Epithelial cell of proximal tubule (primary cell): ENCODE measurements at places on chromosomes 6 and 20. TPM values are rescaled to one million over a fixed set of nuclear protein-coding genes. Genes with fewer than 3 reads are reported as not detected.

DNA sequence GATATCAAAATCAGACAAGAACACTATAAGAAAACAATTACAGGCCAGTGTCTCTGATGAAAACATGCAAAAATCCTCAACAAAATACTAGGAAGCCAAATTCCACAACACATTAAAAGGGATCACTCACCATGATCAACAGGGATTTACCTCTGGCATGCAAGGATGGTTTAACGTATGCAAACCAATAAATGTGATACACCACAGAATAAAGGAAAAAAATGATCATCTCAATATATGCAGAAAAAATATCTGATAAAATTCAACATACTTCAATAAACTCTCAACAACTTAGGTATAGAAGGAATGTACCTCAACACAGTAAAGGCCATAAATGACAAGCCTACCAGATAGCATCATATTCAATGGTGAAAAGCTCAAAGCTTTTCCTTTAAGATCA is 66.6 kb downstream of the SHPRH start:
- DNase-seq, result no peak

GRCh38 chr6:36241728-36242127 is 28.1 kb upstream of the PNPLA1 start:
- DNase-seq, result no peak

WFDC6 gene
- not detected in 2 replicates for total RNA-seq

GRCh38 chr6:138605958-138606357 is 106.7 kb upstream of the NHSL1 start:
- no peak for DNase-seq

- DNase-seq, result no peak
Observed at GRCh38 chr6:24974182-24975171, 38.7 kb upstream of the RIPOR2 start.

DLK2 gene
- 0.12 and 0.29 TPM in 2 replicates for total RNA-seq

HLA-G gene
- total RNA-seq, result 0.46 and 0.94 TPM in 2 replicates

IRF4 gene
- 0.23 TPM in 1 of 2 replicates, not detected in the other for total RNA-seq

GRCh38 chr6:53702316-53702715 is 36.8 kb upstream of the KLHL31 start:
- no peak for DNase-seq

GRCh38 chr6:80643881-80644280 is 537.4 kb downstream of the BCKDHB start:
- DNase-seq, result no peak

BPIFB1 gene
- not detected in 2 replicates for total RNA-seq

- peak; percentile 93 for DNase-seq
Observed at GRCh38 chr20:35883778-35884540, 70.3 kb downstream of the SCAND1 start.

DNA sequence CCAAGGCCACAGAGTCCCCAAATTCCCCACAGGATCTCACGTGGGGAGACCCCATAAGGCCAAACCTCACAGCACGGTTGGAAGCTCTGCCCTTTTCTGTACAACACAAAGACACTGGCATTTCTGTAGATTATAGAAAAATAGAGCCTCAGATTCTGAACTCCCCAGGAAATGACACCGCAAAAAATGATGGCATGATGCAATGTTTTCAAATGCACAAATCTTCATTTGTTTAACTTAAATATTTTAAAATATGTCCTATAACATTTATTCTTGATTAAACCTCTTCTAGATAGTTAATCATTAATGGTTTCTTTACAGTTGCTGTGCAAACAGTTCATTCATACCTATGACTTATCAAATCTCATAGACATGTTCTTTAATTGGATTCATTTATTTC is 33.8 kb downstream of the SIM1 start:
- DNase-seq, result no peak

TNFAIP3 gene
- total RNA-seq, result 10.6 and 13.6 TPM in 2 replicates

DNA sequence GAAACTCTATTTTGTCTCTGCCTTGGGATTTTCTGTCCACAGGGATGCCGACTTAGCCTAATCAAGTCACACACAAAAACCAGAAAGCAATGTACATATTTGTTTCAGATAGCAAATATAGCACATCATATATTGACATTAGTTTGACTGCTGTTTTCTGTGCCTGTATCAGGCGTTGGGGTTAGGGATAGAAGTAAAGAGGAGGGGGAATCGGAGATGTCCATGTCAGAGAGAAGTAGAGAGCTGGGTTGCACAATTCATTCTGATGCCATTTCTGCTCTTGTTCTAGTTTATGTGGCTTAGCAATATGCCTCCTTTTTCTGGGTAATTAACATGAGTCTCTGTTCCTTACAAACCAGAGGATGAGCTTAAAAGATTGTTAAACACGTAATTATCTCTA is 14.7 kb upstream of the IPCEF1 start:
- DNase-seq, result no peak

- DNase-seq, result no peak
Observed at GRCh38 chr20:45948261-45948733, 13.8 kb downstream of the PCIF1 start.

HEY2 gene
- 0.36 TPM in 1 of 2 replicates, not detected in the other for total RNA-seq

LST1 gene
- total RNA-seq, result not detected in 2 replicates

GRCh38 chr6:161745594-161746141 is 471.8 kb upstream of the AGPAT4 start:
- no peak for DNase-seq

HAO1 gene
- total RNA-seq, result not detected in 2 replicates

GRCh38 chr20:24696396-24696795 is 227.0 kb downstream of the SYNDIG1 start:
- DNase-seq, result no peak

GRCh38 chr6:35552285-35552917 is 39.7 kb upstream of the TULP1 start:
- DNase-seq, result no peak

DNA sequence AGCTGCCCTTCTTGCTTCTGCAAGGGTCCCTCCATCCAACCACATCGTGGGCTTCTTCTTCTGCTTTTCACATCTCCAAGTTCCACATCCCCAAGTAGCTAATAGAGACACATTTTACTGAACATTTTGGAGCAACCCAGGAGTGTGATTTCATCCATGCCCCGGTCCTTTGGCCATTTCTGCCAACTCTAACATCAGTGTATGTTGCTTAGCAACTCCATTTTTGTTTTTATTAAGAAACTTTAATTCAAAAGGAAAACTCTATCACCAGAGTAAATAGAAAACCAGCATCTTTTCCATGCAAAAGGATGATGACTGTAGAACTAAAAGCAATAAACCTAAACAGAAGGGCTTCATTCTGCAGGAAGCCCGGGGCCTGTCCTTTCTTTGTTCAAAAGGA is 32.7 kb upstream of the SULF2 start:
- no peak for DNase-seq

PRL gene
- total RNA-seq, result not detected in 2 replicates

- DNase-seq, result no peak
Observed at GRCh38 chr6:40661726-40662125, 74.6 kb upstream of the LRFN2 start.

- no peak for DNase-seq
Observed at GRCh38 chr20:45902199-45902701, 9.7 kb downstream of the PLTP start.

CD40 gene
- 49.7 and 74.7 TPM in 2 replicates for total RNA-seq

WFDC10B gene
- total RNA-seq, result not detected in 2 replicates

GRCh38 chr20:59771506-59772372 is 161.7 kb downstream of the SYCP2 start:
- no peak for DNase-seq

DNA sequence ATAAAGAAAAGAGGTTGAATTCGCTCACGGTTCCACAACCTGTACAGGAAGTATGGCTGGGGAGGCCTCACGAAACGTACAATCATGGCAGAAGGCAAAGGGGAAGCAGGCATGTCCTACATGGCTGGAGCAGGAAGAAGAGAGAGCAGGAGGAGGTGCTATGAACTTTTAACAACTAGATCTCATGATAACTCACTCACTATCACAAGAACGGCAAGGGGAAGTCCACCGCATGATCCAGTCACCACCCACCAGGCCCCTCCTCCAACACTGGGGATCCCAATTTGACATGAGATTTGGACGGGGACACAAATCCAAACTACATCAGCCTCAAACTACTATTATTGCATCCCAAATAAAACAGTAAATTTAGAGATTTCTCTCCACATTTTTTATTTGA is 53.6 kb upstream of the CST7 start:
- no peak for DNase-seq

GRCh38 chr6:99458319-99458718 is 33.2 kb upstream of the PNISR start:
- no peak for DNase-seq

GRCh38 chr6:158596861-158597260 is 37.0 kb downstream of the TMEM181 start:
- DNase-seq, result no peak

ECT2L gene
- total RNA-seq, result not detected in 2 replicates

DNA sequence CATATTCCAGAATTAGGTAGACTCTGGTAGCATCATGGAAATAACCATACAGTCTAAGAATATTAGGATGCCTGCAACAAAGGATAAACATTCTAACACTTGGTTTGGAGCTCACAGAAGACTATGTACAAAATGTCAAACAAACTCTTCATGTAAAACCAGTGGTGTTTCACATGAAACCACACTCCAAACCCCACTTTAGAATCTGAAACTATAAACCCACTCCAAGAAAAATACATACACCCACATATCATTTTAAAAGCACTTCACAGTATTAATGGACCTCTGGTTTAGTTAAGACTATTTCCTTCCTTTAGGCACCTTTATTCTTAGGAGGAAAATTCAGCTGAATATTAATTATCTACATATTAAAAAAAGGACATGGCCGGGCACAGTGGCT is 10.5 kb downstream of the AURKA start:
- no peak for DNase-seq

- DNase-seq, result no peak
Observed at GRCh38 chr6:100447081-100447899, 17.4 kb downstream of the SIM1 start.

DNA sequence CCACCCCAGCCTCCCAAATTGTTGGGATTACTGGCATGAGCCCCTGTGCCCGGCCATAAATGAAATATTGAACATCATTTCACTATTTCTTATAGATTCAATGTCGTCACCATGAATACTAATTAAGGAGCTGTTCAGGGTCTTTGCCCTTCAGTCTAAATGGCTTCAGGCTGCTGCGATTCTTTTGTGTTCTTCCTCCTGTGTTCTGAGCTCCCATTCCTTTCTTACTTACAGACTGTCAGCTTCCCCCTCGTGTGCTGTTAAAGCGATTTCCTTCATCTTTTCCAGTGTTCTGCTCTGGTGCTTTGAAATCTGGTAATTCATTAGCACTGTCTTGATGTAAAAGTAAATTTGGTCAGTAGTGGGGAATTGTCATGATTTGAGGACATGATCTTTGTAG is 63.3 kb upstream of the PRDM1 start:
- no peak for DNase-seq

DNA sequence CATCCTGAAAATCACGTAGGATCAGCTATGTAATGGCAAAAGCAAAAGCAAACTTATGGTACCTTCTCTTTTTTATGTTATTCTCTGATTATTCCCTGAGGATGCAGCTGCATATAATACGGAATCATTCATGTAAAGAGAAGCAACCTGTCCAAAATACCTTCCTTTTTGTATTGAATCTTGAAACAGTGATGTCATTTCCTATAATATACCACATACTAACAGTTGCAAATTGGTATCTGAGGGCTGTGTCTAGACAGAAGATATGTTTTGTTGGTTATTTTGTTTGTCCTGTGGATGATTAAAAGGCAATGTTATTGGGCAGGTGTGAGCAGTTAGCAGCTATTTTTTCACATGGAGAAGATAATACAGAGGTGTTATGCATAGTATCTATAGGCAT is 161.4 kb upstream of the AHI1 start:
- DNase-seq, result no peak

DNA sequence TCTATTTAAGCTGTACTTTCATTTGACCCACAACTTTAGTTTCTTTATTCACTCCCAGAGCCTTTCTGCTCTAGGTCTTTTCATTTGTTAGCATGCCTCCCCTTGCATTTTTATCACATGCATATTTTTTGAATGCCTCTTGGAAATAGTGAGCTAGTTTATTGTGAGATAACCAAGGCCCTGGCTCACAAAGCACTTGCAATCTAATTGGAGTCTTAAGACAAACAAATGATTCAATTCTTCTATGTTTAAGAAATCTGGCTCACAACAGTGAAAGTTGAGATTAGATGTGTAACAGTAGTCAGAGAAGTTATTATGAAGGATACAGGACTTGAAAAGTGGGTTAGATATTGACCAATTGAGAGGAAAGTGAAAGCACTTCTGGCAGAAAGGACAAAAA is 173.4 kb downstream of the MOXD1 start:
- no peak for DNase-seq

DNA sequence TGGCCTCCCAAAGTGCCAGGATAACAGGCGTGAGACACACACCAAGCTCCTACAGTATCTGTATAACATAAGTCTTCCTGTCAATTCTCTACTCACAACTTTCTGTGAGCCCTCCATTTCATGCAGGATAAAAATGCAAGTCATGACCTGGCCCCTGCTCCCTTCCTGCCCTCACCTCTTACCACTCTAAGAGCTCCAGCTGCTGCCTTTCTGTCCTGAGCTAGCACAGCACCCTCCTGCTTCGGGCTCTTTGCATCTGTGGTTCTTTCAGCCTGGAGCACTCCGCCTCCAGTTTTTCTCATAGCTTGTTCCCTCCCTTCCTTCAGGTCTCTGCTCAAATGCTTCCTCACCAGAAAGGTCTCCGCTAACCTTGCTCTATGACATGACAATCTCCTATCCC is 23.7 kb upstream of the TRPC4AP start:
- DNase-seq, result no peak

KCNK16 gene
- not detected in 2 replicates for total RNA-seq

GJA10 gene
- not detected in 2 replicates for total RNA-seq

TMEM14C gene
- total RNA-seq, result 158 and 198 TPM in 2 replicates

DNA sequence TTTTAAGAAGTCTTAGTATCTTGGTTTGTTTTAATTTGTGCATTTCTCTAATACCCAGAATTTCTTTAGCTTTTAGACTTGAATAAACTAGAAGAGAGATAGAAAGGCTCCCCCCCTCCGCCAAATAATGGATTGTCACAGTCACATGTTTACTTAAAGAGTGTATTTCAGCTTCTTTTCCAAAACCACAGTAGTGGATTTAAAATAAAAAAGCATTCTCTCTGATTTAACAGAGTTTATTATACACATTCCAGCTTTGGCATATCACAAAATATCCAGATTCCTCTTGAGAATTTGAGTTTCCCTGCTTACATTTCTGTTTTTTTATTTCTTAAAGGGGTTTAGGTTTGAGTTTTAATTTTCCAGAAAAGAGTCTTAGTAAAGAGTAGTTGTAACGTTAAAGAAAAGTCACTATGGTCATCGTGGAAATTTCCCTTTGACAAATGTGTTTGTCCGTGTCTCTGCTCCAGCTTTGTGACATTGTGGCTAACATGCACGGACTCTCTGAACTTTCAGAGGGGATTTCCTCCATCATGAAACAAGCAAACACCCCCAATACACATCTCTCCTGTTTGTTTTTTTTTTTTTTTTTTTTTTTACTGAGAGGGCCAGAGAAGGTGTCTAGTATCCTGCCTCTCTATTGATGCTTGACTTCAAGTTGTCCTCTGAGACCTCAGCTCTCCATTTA is 113.5 kb upstream of the SUPT3H start:
- no peak for DNase-seq

DNA sequence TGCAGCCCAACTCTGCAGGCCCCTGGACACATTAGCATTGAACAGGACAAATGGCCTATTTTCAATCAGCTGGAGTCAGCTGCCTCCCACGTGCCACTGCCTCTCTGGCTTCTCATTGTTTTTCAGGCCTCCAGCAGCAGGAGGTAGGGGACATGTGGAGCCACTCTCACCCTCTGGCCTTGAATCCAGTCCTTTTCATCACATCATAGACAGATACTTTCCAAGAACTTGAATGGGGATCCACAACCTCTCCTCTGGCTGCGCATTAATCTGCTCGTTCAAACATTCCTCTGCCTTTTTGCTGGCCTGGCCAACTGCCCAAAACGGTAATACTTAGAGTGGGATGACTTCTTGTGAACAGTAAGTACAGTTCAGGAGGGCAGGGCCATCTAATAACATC is 592.3 kb downstream of the PKHD1 start:
- no peak for DNase-seq
